ENCODE measurements at places on chromosomes 7 and 10. TPM values are rescaled to one million over a fixed set of nuclear protein-coding genes. Genes with fewer than 3 reads are reported as not detected.

DNA sequence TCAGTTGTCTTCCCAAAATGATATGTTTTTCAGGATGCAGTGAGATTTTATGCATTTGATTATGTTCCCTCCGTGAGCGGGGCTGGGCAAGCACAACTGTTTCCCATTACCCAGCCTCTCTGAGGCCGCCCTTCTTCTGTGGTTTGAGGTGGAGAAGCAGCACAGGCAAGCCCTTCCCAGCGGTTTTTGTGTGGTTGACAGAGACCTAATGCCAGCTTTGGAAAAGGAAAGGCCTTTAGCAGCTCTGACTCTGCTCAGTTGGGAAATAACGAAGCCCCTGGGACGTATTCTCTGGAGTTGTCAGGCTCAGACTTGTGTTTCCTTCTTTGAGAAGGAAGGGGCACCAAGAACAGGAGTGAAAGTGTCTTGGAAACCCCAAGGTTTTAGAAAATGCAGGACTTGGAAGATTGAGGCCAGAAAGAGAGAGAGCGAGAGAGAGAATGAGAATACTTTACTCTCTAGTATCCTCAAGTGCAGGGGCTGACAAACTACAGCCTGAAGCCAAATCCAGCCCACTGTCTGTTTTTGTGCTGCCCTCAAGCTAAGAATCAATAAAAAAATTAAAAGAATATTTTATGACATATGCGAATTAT is 20.6 kb upstream of the PDCD4 start:
- DNase-seq = no peak

GRCh38 chr10:26970667-26971066 is 109.9 kb upstream of the ABI1 start:
- no peak for DNase-seq

SPDYE2B gene
- total RNA-seq = not detected

DNA sequence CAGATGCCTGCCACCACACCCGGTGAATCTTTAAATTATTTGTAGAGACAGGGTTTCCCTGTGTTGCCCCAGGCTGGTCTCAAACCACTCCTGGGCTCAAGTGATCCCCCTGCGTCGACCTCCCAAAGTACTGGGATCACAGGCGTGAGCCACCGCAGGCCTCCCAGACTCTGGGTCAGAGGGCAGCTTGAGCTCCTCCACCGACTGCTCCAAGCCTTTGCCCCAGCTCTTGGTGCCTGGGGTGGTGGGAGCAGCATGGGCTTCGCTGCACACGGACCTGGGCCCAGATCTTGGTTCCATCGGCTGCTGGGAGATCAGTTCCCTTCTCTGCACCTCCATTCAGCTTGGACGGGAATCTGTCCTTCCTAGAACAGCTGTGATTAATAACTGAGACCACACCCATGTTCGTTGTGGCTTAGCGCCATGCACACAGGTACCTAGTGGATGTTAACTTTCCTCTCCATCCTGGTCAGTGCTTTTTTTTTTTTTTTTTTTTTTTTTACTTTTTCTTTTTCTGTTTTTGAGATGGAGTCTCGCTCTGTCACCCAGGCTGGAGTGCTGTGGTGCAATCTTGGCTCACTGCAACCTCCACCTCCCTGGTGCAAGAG is 125.3 kb downstream of the CUX1 start:
- no peak for DNase-seq

AKR1B15 gene
- total RNA-seq = not detected

- DNase-seq = peak; percentile 47
Observed at GRCh38 chr10:113111900-113112853, 162.1 kb downstream of the TCF7L2 start.

- DNase-seq = no peak
Observed at GRCh38 chr10:70480239-70480861, 1.8 kb downstream of the PALD1 start.

ENTPD1 gene
- total RNA-seq = not detected

- no peak for DNase-seq
Observed at GRCh38 chr7:22120391-22121053, 174.8 kb upstream of the CDCA7L start.

PLXNA4 gene
- total RNA-seq = under 0.01 TPM

DNA sequence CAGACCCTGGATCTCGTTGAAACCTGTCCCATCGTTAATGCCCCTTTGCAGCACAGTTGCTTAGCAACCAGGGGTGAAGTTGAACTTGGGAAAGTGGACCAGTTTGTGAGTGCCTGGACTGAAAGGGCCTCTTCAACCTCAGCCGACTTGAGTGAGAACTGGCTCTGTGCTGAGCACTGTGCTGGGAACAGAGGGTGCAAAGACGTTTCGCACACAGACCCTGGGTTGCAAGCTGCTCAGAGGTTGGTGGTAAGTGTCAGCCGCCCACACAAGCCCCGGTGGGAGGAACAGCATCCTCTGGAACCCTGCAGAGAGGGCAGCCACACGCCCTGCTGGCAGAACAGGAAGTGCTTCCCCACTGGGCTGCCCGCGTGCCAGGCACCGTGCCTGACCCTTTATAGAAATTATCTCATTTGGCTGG is 89.2 kb downstream of the CARD11 start:
- DNase-seq = no peak

CALHM1 gene
- not detected for total RNA-seq

GRCh38 chr10:114012650-114013049 is 31.0 kb upstream of the ADRB1 start:
- DNase-seq = no peak

- DNase-seq = no peak
Observed at GRCh38 chr7:96013836-96014235, 241.5 kb downstream of the DYNC1I1 start.

DNA sequence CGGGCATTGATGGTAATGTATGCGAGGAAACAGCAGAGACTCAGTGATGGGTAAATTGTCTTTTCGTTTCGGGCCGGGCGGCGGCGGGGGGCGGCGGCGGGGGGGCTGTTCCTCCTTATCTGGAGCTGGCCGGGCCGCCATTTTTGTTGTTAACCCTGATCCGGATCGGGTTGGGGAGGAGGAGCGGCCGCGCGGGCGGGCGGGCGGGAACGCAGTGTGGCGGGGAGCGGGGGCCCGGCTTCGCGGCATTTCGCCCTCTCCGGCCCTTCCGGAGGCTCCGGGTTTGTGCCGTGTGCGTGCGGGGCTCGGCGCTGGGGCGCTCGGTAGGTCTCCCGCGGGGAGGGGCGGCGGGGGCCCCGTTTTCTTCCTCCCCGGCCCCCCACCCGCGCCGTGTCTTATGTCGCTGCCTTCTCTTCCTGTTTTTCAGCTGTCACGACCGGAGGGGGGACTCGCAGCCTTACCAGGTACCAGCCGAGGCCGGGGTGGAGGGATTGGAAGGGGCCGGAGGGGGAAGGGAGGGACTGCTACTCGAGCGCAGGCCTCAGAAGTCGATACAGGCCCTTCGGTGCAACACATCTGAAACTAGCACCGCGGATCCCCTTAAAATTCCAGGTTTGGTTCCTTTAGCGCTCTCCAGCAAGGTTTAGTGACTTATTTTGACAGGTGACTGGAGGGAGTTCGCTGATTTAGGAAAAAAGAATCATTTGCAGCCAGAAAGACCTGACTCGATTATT is 820 bp downstream of the WAC start:
- peak; percentile 26 for DNase-seq

DNA sequence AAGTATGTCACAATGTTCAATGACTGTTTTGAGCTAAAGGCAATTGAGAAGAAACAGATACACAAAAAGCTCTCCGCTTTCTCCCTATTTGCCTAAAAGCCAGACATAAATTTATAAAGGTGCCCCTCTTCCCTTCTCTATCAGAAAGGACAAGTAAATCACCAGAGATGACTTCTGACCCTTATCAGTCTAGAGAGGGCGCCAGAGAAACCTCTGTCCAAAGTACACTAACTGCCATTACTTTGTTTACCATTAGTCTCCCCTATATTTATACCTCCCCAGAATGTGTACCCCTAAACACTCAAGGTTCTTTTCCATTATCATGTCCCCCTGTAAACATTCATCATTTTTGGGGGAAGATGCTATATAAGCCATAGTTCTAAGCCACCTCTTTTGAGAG is 49.3 kb downstream of the TPK1 start:
- DNase-seq = no peak

- no peak for DNase-seq
Observed at GRCh38 chr7:41205600-41205999, 497.3 kb downstream of the INHBA start.

DNA sequence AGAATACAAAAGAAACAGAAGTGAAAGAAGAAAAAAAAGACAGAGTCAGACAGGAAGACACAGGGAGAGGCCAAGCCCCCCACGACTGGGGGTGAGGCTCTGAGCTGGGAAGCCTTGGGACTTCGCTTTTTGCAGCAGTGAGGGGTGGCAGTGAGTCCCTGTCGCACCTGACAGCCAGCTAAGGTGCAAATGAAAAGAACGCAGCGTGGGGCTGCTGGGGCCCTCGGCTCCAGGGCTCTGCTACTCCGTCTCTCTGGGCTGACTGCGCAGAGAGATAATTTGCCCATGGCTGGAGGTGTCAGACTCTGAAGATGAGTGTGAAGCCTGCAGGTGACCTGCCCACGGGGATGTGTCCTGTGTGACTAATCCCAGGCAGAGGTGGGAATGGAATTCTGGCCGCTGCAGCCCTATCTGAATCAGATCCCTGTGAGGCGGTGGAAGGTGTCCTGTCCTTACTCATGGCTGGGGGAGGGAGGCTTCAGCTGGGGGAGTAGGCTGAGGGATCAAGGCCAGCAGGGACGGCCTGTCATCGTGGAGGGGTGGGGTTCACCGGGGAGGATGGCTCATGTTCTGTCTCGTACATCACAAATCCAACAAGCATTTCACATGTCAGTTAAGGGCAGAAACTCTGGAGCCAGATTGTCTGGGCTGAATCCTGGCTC is 96.4 kb downstream of the SLIT1 start:
- no peak for DNase-seq

ELFN1 gene
- 1.6 TPM for total RNA-seq

DNA sequence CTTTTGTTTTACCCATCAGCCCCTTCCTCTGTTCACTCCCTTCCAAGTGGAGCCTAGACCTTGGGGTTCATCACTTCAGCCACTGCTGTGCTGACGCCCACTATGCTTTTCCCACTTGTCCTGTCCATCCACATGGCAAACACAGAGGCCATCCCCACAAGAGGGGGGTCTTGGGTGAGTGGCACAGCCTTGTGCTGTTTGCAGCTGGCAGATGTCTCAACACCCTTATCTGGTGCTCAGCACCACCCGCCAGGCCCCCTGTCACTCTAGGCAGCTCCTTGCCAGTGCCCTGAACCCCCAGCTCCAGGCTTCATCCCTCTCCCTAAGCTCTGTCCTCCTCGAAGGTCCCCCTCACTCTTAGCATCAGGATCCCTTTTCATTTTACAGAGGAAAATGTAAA is 13.1 kb downstream of the BLVRA start:
- DNase-seq = no peak

CLCN1 gene
- not detected for total RNA-seq

NUB1 gene
- 31.9 TPM for total RNA-seq

DNA sequence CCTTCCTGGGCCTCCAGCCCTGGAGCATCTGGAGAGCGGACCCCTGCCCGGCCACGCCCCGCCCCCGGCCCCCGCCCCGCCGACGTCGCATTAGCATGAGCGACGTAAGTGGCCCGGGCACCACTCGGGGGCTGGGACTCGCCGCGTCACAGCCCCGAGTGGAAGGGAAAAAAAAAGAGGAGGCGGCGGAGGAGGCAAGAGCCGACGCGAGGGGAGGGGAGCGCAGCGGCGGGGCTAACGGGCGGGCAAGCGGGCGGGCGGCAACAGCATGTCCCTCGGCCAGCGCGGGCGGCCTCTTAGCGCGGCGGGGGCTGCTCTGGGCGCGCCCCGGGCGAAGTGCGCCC is at the start of gene SLC18A3:
SLC18A3 (plus strand) TSS at position 197 of the 344 bp plus-strand sequence. CDS start 431 bp downstream, outside the sequence.
- DNase-seq = no peak

PIK3CG gene
- under 0.01 TPM for total RNA-seq

- no peak for DNase-seq
Observed at GRCh38 chr7:147803606-147804005, 787.0 kb upstream of the C7orf33 start.

RNF133 gene
- under 0.01 TPM for total RNA-seq

DNA sequence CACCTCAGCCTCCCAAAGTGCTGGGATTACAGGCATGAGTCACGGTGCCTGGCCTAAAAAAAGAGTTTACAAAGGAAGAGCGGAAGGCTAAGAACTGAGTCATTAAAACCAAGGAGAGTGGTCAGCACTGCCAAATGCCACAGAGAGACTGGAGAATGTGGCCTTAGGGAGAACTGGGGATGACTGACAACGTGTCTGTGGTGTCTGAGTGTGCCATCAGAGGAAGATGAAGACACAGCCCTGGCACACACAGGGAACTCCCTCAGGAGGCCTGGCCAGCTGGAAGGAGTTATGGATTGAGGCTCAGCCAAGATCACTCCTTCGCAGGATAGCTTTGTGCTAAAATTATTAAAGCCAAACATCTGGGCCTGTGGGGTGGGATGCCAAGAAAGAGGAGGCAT is 3.9 kb upstream of the INA start:
- peak; percentile 97 for DNase-seq

WDR91 gene
- total RNA-seq = 5.2 TPM

FGFR2 gene
- total RNA-seq = under 0.01 TPM

DNA sequence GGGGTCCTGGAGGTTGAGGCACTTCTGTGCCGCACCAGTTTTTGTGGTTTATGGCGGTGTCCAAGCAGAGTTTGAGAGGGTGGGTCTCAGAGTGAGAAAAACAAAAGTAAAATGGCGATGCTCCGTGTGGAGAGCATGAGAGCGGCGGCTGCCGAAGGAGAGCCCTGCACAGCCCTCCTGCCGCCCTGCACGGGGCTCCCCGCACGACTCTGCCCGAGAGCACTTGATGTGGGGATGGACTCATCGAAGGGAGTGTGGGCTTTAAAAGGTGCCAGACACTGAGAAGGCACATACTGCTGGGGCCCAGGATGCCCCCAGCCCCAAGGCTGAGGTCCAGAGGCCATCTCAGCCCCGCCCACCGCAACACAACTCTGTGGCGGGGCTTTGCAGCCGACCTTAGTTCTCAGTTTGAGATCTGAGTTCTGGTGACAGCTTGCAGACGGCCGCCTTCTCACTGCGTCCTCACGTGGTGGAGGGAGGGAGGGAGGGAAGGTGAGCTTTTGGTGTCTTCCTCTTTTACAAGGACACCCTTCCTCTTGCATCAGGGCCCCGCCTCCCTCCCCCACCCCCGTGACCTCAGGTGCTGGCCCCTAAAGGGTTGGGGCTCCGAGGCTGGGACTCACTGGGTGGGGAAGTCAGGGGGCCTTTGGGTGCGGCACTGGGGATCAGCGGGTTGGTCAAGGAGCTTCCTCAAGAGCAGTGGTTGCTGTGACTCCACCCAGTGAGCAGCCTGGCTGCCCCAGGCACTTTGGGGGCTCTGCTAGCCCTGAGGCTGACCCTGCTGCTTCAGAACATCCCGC is 69.1 kb downstream of the NKX6-2 start:
- no peak for DNase-seq

- no peak for DNase-seq
Observed at GRCh38 chr10:114283091-114283490, 44.0 kb downstream of the VWA2 start.

DNA sequence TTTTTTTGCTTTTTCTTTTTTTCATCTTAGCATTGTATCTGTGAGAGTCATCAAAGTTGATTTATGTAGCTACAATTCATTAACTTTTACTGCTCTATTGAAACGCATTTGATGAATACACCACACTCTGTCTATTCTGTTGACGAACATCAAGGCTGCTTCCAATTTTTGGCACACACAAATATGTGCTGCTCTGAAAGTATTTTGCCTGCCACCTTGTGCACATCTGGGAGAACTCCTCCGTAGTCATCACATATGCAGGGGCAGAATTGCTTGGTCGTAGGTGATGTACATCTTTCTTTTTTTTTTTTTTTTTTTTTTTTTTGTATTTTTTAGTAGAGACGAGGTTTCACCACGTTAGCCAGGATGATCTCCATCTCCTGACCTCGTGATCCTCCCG is 796.8 kb downstream of the KCNMA1 start:
- DNase-seq = no peak

- DNase-seq = no peak
Observed at GRCh38 chr7:64887756-64888508, 15.1 kb upstream of the ZNF273 start.

SPRN gene
- total RNA-seq = 0.36 TPM

- DNase-seq = peak; percentile 60
Observed at GRCh38 chr7:13989126-13989948, at the start of gene ETV1. TSS of gene ETV1 (minus strand) at chr7:13989666. CDS start at chr7:13989052, 614 bp downstream.

Data from IMR-90 (cell line).